T-cell (primary cell): ENCODE measurements at places on chromosomes 7 and 10. TPM values are rescaled to one million over a fixed set of nuclear protein-coding genes. Genes with fewer than 3 reads are reported as not detected.

- DNase-seq, result no peak
These were observed 245.5 kb downstream of the REEP3 start for GRCh38 chr10:63766745-63767137.

- no peak for DNase-seq
These were observed 65.8 kb upstream of the CACUL1 start for GRCh38 chr10:118820326-118821116.

GRCh38 chr7:150967349-150967748, 10.8 kb downstream of the KCNH2 start:
- no peak for DNase-seq

DNA sequence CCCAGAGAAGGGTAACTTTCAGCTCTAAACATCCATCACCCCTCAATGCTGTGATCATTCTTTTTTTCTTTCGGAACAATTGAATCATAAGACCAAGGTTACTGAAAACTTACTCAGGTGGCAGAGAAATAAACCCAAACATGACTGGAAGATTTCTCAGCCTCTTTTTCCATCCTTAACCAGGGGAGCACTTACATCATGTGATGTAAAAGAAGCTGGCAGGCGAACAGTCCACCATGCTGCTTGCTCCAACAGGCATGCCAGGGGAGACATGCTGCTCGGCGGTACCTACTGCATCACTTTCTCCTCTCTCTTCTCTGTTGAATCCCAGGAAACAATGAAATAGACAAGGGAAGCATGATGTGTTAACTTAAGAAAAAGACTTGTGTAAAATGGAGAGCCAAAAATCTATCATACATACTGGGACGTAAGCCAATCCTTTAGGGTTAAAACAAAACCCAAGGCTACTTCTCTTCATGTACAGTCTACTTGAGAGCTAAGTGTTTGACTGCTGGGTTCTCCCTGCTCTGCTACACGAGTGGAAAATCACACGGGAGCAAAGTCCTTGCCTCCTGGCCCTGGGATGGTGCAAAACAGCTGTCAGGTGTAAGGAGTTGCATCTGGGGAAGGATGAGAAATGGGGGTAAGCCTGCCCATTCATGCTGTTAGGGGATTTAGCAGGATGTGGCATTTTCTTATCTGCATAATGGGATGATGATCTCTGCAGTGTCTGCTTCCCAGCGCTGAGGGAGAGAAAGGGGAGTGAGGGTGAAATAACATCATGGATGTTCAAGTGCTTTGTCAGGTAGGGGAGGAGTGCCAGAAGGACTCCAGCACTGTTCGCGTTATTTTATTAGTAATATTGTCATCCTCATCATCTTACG, 64.3 kb upstream of the ZNF438 start:
- DNase-seq, result no peak

GRCh38 chr7:28480595-28480994, 68.3 kb downstream of the CREB5 start:
- no peak for DNase-seq

DNA sequence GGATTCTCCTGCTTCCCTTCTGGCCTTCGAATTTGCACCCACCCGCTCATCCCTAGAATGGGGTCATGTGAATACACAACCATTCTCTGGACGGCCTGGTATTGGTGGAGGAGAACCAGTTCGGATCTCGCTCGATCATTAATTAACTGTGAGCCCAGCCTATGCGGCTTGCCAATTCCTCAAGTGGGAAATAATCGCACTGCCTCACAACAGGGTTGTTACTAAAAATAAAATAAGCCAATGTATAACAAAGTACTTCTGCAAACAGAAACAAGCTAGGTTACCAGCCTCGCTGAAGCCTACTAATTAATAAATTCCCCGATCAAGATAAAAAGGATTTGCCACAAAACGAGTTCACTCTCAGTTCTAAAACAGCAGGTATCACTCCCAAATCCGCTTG, 16.2 kb downstream of the CTBP2 start:
- DNase-seq, result no peak

DNA sequence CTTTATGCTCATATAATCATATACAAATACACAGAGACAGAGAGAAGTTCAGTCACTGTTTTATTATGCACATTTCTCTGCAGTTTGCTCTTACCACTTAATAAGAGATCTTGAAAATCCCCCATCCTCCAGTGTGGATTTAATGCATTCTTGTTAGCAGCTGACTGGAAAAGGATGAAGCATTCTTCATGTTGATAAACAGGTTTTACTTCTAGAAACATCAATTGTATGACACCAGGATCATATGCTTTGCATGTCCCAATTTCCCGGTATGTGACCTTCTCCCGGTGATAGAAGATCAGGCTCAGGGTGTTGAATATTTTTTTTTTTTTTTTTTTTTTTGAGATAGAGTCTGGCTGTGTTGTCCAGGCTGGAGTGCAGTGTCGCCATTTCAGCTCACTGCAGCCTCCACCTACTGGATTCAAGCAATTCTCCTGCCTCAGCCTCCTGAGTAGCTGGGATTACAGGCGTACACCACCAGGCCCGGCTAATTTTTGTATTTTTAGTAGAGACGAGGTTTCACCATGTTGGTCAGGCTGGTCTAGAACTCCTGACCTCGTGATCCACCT, 6.2 kb upstream of the CREB3L2 start:
- no peak for DNase-seq

- no peak for DNase-seq
These were observed 11.9 kb downstream of the TACR2 start for GRCh38 chr10:69404786-69405185.

- no peak for DNase-seq
These were observed 351.1 kb downstream of the TFEC start for GRCh38 chr7:115679423-115679822.

DNA sequence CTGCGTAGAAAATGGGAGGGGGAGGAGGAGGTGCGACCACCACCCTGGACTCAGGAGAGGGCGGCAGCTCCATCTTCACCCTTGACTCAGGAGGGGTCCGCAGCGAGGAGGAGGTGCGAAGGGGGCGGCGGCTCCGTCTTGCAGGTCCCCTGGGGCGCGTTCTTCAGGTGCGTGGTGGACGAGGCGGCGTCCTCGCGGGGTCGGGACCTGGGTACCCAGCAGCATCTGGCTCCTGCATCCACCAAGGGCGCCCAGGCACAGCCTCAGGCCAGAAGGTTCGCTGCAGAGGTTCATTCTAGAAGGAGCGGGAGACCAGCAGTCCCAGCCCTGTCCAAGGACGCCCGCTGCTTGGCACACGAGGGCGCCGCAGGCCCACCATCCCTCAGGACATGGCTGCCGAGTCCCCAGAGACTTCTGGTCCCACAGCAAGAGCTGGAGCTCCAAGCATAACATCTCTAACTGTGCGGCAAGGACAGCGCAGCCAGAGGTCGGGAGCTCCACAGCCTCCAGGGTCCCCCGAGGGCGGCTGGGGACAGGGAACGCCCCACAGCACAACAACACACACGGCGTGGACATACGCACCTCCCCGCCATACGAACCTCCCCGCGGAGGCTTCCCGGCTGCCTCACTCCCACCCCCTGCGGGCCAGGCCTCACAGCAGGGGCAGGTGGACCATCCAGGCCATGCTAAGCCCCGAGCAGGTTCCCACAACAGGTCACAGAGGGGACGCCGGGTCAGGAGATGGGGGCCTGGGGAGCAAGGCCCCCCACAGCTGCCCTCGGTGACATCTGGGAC, 16.8 kb upstream of the DPYSL4 start:
- DNase-seq, result no peak

- no peak for DNase-seq
These were observed 120.4 kb downstream of the ARHGAP21 start for GRCh38 chr10:24603333-24603732.

GRCh38 chr10:44968091-44968490, 8.5 kb downstream of the RASSF4 start:
- no peak for DNase-seq

The TACC2 gene
- not detected for total RNA-seq

The CRHR2 gene
- not detected for total RNA-seq

The PTPRN2 gene
- 0.82 TPM for total RNA-seq

The DNAH11 gene
- 0.35 TPM for total RNA-seq
